Activated naive CD8-positive, alpha-beta T cell treated with anti-CD3 and anti-CD28 coated beads, Interleukin-2, amount 10 ng/mL, durations not matched to agents 7 days and 5 days (primary cell): ENCODE measurements at places on chromosomes 1 and 21. TPM values are rescaled to one million over a fixed set of nuclear protein-coding genes. Genes with fewer than 3 reads are reported as not detected.

VWA5B1 gene
- not detected for total RNA-seq

SEC16B gene
- 0.42 TPM for total RNA-seq

DNA sequence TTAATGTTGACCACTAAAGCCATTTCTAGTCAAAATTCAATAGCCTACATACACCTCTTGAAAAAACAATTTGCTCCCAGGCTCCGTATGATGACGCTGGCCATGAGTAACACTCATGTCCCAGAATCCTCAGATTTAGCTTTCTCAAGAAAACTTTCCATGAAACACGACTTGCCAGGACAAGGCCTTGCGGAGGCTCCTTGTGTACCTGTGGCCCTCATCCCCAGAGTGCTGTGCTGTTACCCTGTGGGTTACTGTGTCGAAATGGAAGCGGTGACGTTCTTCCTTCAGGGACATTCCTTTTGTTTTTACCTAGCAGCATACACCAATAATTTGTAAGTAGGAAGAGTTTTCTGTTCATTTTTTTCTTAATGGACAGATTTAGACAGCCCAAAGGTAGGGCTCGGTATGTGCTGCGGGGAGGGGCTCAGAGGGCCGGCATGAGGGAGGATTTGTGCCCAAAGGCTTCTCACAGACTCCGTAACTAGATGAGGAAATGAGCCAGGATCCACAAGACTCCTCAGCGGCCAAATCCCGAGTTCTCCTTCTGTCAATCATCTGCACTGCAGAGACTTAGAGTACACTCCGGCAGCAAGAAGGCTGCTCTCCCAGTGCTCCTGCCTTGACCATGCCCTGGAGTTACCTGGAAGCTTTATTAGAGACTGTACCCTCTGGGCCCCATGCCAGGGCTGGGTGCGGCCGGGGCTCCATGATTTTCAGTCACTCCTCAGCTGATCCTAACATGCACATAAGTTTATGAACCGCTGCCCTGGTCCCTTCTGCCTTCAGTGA is 17.8 kb downstream of the GNG12 start:
- no peak for DNase-seq

GRCh38 chr21:40853956-40854688 is 7.2 kb upstream of the DSCAM start:
- DNase-seq = no peak

CD101 gene
- total RNA-seq = not detected

MTARC2 gene
- not detected for total RNA-seq

EDN2 gene
- total RNA-seq = not detected

DNA sequence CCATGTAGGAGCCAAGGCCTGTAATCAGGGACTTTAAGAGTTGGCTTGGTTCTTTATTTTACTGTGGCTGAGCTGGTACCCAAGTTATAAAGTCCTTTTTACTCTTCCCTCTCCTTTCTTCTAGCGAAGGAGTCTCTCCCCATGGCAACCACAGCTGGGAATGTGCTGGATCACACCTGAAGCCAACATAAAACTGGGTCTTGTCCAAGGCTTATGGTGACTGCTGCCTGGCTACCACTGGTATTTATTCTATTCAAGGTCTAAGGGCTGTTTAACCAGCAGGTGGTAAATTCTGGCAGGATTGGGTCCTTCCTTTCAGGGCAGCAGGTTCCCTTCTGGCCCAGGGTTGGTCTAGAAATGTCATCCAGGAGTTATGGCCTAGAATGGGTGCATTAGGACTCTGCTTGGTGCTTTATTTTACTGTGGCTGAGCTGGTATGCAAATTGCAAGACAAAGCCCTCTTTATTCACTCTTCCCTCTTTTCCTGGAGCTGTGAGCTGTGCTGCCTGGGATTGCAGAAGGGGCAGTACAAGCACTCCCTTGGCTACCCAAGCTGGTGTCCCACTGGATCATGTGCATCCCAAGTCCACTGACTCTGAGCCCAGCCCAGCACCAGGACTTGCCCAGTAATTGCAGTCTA is 26.6 kb downstream of the SLC22A15 start:
- DNase-seq = no peak

- DNase-seq = no peak
Observed at GRCh38 chr1:100752791-100753190, 33.2 kb downstream of the VCAM1 start.
